ENCODE measurements at places on chromosomes 16 and 17.

DNA sequence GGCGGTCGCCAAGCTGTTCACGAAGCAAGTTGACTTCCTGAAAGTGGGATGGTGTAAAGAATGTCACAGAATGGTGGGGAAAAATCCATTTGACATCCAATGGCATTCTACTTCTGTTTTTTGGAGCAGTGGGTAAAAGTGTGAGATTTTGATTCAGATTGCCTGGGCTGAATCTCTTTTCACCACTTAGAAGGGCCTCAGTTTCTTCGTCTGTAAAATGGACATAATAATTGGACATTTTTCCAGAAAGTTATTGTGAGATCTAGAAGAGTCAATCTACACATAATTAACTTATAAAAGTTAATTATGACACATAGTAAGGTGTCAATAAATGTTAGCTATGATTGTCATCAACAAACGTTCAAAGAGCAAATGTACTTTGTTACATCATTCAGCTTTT is 3.0 kb downstream of the KRT40 start:
- no peak for DNase-seq

DNA sequence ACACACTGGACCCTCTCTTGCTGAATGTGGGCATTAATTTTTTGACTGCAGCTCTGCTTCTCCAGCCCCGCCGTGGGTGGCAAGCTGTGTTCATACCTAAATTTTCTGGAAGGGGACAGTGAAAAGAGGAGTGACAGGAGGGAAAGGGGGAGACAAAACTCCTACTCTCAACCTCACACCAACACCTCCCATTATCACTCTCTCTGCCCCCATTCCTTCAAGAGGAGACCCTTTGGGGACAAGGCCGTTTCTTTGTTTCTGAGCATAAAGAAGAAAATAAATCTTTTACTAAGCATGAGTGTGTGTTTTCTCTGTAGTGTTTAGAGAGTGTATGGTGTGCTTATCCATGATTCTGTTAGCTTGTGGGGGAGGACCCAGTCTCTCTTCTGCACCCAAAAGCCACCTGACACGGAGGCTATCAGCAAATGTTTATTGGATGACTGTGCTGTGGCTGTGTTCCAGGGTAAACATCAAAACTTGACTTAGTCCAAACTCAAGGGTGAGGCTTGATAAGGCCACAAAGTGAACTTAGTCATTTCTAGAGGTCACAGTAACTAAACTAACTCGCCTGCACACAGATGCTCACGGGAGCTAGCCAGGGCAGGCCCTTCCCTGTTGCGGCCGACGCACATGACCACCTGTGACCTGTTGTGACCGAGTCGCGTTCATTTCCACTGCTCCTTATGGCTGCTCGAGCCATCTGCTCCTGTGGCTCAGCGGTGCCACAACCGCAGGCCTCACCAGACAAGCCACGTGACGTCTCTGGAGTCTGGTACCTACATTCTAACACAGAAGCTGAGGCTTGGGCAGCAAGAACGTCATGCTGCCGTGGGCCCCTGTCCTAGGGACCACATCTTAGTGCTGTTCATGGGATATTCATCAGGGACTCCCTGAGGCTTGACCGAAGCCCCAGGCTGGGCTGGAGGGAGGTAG is 9.8 kb upstream of the MED11 start:
- DNase-seq: no peak

DNA sequence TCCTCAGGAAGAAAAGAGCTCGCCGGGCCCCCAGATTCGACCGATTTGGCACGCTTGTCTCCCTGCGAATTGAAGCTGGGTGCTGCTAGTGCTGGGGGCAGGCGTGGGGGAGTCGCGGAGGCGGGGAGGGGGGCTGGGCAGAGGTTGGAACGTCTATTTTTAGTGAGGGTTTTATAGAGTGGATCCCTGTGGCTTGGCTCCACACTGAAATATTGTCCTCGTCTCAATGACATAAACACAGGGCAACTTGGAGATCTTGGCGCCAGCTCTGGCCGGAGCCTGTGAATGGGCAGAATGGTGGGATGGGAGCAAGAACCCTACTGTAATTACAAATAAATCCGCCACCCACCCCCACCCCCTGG is 15.7 kb upstream of the NOG start:
- no peak for DNase-seq

- DNase-seq: no peak
Measured at GRCh38 chr16:17515421-17516210, 44.9 kb upstream of the XYLT1 start.

- no peak for DNase-seq
Measured at GRCh38 chr16:50281391-50282009, 15.1 kb downstream of the ADCY7 start.

- no peak for DNase-seq
Measured at GRCh38 chr16:86878236-86879080, 300.1 kb downstream of the FOXL1 start.

DNA sequence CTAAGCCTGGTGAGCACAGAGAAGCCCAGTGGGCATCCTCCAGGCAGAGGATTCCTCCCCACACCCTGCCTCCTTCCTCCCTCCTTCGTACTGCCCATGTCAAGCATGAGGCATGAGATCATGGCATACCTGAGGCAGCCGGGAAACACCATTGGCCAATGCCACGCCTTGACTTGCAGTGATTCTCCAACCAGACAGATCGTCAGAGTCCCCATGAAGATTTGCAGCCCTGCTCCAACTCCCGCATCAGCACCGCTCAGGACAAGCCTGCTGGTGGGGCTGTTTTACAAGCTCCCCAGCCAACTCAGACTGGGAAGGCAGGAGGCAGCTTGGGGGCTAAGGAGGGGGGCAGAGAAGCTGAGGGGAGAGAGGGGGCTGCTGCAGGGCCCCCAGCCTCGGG is 2.9 kb upstream of the KRT16 start:
- no peak for DNase-seq

GRCh38 chr16:24516900-24517669 is 22.3 kb upstream of the RBBP6 start:
- DNase-seq: peak; percentile 80

DNA sequence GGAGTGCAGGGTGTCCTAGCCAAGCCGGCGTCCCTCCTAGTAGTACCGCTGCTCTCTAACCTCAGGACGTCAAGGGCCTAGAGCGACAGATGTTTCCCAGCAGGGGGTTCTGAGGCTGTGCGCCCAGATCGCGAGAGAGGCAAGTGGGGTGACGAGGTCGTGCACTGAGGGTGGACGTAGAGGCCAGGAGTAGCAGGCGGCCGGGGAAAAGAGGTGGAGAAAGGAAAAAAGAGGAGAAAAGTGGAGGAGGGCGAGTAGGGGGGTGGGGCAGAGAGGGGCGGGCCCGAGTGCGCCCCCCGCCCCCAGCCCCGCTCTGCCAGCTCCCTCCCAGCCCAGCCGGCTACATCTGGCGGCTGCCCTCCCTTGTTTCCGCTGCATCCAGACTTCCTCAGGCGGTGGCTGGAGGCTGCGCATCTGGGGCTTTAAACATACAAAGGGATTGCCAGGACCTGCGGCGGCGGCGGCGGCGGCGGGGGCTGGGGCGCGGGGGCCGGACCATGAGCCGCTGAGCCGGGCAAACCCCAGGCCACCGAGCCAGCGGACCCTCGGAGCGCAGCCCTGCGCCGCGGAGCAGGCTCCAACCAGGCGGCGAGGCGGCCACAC is at the start of gene MMP2:
MMP2 (plus strand) TSS at position 372 of the 603 bp plus-strand sequence. CDS start 282 bp downstream, outside the sequence.
- no peak for DNase-seq

DNA sequence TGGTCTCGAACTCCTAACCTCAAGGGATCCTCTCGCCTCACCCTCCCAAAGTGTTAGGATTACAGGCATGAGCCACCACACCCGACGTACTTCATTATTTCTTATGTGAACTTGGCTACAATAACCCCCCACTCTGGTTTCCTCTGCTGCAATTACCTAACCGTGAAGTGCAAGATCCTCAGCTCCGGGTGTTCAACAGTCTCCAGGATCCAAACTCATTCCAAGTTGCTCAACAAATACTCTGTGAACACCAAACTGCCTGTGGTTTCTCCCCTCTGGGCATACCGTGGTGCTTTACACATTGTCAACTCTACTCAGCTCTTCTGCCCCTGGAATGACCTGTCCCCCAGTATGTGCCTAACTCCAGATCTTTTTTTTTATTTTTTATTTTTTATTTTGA is 6.8 kb upstream of the SULT1A1 start:
- no peak for DNase-seq

DNA sequence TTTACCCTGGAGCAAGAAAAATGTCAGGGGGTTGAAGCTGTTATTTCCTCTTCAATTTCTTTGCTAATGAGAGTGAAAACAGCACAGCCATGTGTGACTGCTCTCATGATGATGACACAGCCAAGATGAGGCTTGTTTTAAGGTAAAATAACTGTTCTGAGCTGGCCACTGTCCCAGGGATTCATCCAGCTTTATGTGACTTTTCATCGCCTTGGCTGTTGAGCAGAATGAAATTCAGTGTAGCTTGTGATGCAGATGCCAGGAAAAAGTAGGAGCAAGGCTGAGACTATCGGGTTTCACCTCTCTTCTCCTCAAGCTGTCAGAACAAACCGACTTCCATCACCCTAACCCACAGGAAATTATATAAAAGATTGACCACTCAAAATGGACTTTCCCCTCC is 361.8 kb upstream of the CDH5 start:
- DNase-seq: no peak

GRCh38 chr17:66398617-66399016 is 96.2 kb downstream of the PRKCA start:
- no peak for DNase-seq

DNA sequence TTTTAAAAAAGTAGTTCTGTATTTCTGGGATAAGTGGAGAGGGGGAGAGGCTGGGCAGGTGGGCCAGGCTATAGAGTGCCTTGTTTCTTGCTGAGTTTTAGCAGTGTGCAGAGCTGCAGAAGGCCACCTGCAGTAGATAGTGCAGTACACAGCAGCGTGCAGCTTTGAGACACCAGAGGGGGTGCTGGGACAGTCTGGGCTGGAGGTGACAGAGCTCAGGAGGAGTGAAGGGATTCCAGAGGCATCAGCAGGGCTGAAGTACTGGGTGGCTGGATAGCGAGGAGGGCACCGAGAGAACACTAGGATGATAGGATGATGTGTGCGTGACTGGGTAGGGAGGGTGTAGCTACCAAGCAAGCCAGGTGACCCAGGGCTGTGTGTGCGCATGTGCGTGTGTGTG is 26.6 kb downstream of the LCMT1 start:
- no peak for DNase-seq

DNA sequence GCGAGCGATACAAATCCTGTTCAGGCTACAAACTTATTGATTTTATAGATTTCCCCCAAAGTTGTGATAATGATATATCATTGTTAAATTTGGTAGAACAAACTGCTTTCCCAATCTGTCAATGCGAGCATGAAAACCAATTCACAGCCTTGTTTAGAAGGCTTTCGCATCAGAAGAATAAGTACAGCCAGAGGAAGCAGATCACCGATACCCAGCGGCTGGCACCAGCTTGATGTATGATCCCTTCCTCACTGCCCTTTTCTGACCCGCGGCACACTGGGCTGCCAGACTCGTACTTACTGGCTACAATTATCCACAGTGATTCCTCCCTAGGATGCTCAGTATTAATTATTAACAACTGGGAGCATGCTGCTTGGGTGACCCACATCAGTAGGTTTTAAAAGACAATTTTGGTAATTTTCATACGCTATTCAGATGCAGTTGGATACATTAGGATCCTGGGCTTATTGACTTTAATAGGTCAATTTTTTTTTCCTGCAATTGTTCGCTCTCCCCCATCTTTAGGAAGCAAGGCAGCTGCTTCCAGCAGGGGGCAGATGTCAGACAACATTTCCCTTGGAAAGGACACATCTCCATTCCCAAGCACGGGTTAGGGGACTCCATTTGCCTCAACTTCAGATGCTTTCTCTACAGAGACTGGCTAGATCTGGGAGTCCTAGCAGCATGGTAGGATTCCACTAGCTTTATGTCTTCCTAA is 582.7 kb upstream of the PSMD7 start:
- DNase-seq: peak; percentile 12

- DNase-seq: no peak
Measured at GRCh38 chr17:40472733-40473452, 28.5 kb downstream of the TNS4 start.

DNA sequence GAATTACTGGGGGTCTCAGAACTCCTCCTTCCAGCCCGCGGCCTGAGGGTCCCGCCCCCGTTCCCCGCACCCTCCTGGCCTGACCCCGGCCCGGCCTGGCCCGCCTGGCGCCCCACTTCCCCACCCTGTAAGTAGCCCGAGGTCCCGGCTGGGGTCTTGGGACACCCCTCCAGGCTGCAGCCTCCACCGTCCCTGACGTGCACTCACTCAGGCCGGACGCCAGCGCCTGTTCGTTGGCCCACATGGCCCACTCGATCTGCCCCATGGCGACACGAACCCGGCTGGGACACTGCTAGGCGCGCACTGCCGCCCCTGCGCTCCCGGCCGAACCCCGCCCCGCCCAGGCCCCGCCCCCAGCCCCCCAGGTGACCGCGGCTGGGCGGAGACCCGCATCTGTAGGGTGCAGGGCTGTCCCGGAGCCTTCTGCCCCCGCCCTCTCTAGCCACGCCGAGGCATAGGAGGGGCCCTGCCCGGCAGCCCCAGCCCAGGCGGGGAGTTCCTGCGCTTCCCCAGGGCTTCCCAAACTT is at the start of gene CYBA:
CYBA (minus strand) TSS at position 305 of the 527 bp plus-strand sequence; CDS start at position 265, 40 bp downstream.
- no peak for DNase-seq

DNA sequence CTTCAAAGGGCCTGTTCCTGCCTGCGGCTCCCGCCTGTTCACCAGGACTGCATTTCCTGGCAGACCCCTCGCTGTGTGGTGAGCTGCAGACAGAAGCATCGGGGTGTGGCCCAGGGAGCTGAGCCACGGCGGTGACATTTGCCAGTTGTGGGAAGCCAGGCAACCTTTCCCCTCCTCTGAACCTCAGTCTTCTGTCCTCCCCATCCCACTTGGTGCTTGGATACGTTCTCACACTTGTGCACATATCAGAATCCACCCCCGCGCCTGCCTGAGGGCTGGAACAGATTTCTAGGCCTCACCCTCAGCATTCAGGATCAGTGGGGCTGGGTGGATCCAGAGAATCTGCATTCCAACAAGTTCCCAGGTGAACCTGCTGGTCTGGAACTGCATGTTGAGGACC is 63.5 kb downstream of the CRISPLD2 start:
- no peak for DNase-seq

DNA sequence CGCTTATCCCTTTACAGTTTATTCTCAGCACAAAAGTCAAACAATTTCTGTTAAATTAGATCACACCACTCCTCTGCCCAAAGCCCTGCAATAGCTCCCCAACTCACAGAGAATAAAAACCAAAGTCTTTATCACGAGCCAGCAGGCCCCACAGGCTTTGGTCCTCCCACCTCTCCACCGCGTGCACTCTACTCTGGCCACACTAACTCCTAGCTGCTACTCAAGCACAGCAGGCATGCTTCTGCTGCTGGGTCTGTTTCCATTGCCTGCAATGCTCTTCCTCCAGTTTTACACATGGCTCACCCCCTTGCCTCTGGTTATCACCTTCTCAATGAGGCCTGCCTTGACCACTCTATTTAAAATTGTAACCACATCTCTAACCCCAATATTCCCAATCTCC is 27.6 kb downstream of the HELZ start:
- DNase-seq: no peak

GRCh38 chr16:55899857-55900256 is 24.7 kb upstream of the CES5A start:
- DNase-seq: no peak
